ENCODE measurements at places on chromosomes 12 and 14.

GRCh38 chr14:104591506-104592291 lies 12.1 kb downstream of the C14orf180 start:
- no peak for DNase-seq

GRCh38 chr12:80291108-80291754 lies 152.8 kb upstream of the PTPRQ start:
- DNase-seq, result no peak

GRCh38 chr12:117685110-117685926 lies 283.5 kb downstream of the KSR2 start:
- no peak for DNase-seq

DNA sequence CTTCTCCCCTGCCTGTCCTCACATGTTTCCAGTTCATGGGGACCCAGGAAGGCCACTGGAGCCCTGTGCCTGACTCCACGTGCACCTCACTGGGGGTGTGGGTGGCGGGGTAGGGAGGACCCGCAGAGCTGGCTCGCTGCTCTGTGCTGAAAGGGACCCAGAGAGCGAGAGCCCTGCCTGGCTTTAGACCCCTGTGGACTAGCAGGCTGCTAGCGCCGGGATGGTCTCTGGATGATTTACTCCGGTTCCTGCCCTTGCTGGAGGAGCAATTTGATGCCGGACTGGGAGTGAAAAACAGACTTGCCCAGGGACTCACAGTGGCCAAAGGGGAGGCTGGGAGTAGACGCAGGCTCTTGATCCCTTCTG lies 49.0 kb downstream of the NTF3 start:
- DNase-seq, result no peak

GRCh38 chr14:64788706-64789105 lies 84.5 kb downstream of the PLEKHG3 start:
- no peak for DNase-seq

DNA sequence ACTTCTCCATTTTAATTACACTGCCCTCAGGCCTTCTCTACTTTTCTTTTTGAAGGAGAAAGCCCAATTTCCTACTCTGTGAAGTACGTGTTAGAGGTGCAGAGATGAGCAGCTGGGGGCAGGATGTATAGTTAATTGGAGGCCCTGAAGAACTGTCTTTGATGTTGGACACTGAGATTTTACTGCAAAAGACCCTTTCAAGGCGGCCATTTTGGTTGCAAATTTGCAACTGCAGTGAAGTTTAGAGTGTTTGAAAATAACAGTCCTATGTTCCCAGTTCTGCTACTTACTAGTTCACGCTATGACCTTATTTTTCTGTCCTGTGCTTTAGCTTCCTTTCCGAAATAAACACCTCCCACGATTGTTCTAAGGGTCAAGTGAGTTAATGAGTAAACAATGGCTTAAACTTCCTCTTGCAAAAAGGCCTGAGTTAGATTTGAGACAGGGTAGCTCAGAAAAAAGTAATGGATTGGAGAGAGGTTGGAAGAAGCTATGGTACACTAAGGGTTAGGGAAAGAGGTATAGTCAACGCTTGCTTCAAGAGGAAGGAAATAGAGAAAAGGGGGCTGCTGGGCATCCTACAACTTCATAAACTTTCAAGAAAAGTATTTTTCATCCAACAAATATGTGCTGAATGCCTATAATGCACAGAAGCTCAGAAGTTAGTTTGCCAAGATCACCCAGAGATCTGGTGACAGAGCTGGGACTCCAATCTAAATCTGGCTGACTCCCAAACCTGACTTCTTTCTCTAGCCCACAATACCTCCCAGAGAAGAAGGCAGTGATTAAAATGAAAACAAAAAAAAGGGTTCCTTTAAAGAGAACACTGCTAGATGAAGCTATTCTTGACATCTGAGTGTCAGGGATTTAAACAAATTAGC lies 26.4 kb upstream of the DICER1 start:
- DNase-seq, result no peak

DNA sequence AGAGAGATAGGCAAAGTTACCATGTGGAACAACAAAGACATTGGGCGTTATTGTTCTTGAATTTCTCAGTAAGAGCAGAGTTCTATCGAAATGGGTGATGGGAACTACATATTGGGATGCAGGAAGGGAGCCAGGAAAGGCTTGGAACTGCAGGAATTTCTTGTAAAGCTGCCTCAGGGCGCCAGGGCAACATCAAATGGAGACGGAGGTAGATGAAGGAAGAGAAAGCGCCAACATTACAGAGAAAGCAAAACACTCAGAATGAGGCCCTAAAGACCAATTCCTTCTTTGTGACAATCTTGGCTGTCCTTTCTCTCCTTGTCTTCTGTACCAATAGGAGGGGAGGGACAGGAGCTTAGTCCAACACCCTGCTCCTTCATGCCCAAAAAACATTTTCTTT lies 148.4 kb downstream of the RPAP3 start:
- no peak for DNase-seq

DNA sequence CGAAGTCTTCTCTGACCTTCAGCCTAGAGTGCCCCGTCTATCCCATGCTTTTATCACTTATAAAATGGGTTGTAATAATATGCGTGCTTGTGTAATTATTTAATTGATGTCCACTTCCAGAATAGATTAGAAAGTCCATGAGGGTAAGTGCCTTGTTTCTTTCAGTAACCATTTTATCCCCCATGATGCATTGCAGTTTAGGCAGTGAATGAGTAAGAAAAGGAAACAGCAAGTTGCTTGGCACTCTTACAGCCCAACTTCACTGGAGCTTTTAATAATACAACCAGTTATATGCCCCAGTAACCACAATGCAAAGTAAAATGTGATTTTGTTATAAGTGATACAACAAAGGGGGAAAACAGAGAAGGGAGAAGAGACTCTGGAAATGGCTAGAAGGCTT lies 287.3 kb downstream of the MED13L start:
- DNase-seq, result no peak

DNA sequence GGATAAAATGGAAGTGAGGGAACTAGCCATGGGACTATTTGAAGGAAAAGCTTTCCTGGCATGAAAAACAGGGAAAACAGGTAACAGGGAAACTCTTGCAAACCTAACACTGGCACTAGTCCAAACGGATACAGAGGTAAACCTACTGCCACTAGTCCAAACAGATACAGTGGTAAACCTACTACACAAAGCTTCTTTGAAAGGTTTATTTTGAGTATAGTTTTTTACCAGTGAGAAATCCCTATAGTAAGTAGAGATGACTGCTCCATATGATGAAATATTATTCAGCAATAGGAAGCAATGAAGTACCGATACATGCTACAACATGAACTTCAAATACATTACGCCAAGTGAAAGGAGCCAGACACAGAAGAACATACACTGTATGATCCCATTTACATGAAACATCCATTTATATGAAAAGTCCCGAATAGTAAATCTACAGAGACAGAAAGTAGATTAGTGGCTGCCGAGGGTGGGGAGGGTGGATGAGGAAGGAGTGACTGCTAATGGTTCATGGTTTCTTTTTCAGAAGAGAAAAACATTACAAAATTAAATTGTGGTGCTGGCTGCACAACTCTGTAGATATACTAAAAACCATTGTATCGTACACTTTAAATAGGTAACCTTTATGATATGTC lies 25.5 kb downstream of the SPTLC2 start:
- no peak for DNase-seq

- no peak for DNase-seq
Observed at GRCh38 chr14:69105326-69105725, 47.6 kb downstream of the DCAF5 start.

- DNase-seq, result no peak
Observed at GRCh38 chr12:131134523-131135310, 181.0 kb downstream of the ADGRD1 start.

- DNase-seq, result no peak
Observed at GRCh38 chr14:37550511-37550910, 44.5 kb downstream of the FOXA1 start.

- peak; percentile 30 for DNase-seq
Observed at GRCh38 chr12:116172224-116172849, 105.2 kb downstream of the MED13L start.

- DNase-seq, result no peak
Observed at GRCh38 chr12:28017873-28018255, 45.3 kb upstream of the PTHLH start.

GRCh38 chr12:53096089-53096741 lies 1.3 kb upstream of the IGFBP6 start:
- DNase-seq, result no peak

Data from stimulated activated naive B cell treated with anti-CD40 and anti-IgM and Interleukin-4, amounts not matched to agents 10 μg/mL and 1 μg/mL and 100 μg/mL, for 72 hours (primary cell).